ENCODE measurements at places on chromosomes 4 and X. TPM values are rescaled to one million over a fixed set of nuclear protein-coding genes. Genes with fewer than 3 reads are reported as not detected.

- no peaks in the 10 kb centered on the region for H3K36me3 ChIP-seq
- H3K27me3 ChIP-seq, result no peaks in the 10 kb centered on the region
- H3K4me1 ChIP-seq, result no peaks in the 10 kb centered on the region
- H3K27ac ChIP-seq, result no peak overlapping the region
- no peak overlapping the region for H3K4me3 ChIP-seq
Measured at GRCh38 chr4:187139141-187139540, 415.5 kb upstream of the FAT1 start.

- H3K27me3 ChIP-seq, result peaks cover 2% of the 10 kb centered on the region
- no peak for DNase-seq
- H3K4me3 ChIP-seq, result no peak overlapping the region
Measured at GRCh38 chr4:677431-678293, 3.3 kb downstream of the MYL5 start.

- H3K27me3 ChIP-seq, result no peaks in the 10 kb centered on the region
- H3K4me1 ChIP-seq, result peaks cover 4% of the 10 kb centered on the region
- DNase-seq, result no peak
- no peaks in the 10 kb centered on the region for H3K36me3 ChIP-seq
- no peak overlapping the region for H3K27ac ChIP-seq
- H3K4me3 ChIP-seq, result no peak overlapping the region
Measured at GRCh38 chrX:153876112-153876491, 9.9 kb downstream of the L1CAM start.

The CTAG2 gene
- total RNA-seq, result not detected

DNA sequence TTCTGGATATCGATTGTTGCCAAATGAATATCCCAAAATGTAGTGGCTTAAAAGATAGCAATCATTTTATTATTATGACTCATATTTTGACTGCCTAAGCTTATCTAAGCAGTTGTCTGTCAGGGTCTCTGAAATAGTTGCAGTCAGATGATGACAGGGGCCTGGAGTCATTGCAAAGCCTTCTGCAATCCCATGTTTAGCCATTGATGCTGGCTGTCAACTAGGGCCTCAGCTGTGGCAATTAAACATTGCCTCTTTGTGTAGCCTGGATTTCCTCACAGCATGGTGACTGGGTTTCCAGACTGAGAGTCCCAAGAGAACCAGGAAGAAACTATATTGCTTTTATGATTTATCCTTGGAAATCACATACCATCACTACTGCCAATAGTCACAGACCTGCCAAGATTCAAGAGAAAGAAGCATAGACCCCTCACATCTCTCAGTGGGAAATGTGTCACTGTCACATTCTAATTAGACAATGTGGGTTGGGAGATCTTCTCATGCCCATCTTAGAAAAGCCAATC is 227.3 kb upstream of the NOCT start:
- H3K27me3 ChIP-seq, result no peaks in the 10 kb centered on the region
- DNase-seq, result no peak
- no peak overlapping the region for H3K27ac ChIP-seq

GRCh38 chr4:182738283-182739047 is 178.7 kb downstream of the DCTD start:
- H3K27ac ChIP-seq, result no peak overlapping the region
- no peaks in the 10 kb centered on the region for H3K36me3 ChIP-seq
- no peaks in the 10 kb centered on the region for H3K4me1 ChIP-seq
- no peaks in the 10 kb centered on the region for H3K27me3 ChIP-seq
- DNase-seq, result no peak

The DDX53 gene
- total RNA-seq, result not detected

- no peak overlapping the region for H3K27ac ChIP-seq
- H3K36me3 ChIP-seq, result no peaks in the 10 kb centered on the region
- H3K4me3 ChIP-seq, result no peak overlapping the region
- no peak for DNase-seq
- H3K27me3 ChIP-seq, result no peaks in the 10 kb centered on the region
- H3K4me1 ChIP-seq, result no peaks in the 10 kb centered on the region
Measured at GRCh38 chr4:38762560-38762959, 20.2 kb downstream of the TLR10 start.

- no peaks in the 10 kb centered on the region for H3K27me3 ChIP-seq
- no peak overlapping the region for H3K4me3 ChIP-seq
- no peaks in the 10 kb centered on the region for H3K36me3 ChIP-seq
- no peak overlapping the region for H3K27ac ChIP-seq
- no peak for DNase-seq
- H3K4me1 ChIP-seq, result peaks cover 13% of the 10 kb centered on the region
Measured at GRCh38 chr4:3079694-3080123, 5.2 kb downstream of the HTT start.
